Type B pancreatic cell (in vitro differentiated cells): ENCODE measurements at places on chromosomes 1 and 21.

- no peak for DNase-seq
Measured at GRCh38 chr21:28272272-28272992, 720.2 kb downstream of the LTN1 start.

GRCh38 chr1:183374825-183375224 lies 43.4 kb downstream of the NMNAT2 start:
- DNase-seq: no peak

GRCh38 chr21:43467785-43468184 lies 40.9 kb upstream of the SIK1 start:
- no peak for DNase-seq

DNA sequence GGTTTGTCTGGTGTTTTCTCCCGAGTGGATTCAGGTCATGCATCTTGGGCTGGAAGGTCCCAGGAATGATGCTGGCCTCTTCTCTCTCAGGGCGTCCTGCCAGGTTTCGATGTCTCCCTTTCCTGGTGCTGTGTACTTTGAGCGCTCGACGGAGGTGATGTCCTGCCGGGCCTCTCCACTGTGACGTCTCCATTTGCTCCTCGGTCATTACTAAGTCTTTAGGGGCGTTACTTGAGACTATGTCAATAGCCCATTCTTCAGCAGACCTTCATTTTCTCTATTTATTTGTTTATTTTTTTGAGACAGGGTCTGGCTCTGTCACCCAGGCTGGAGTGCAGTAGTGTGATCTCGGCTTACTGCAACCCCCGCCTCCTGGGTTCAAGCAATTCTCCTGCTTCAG lies 37.2 kb upstream of the TNFRSF1B start:
- DNase-seq: no peak

DNA sequence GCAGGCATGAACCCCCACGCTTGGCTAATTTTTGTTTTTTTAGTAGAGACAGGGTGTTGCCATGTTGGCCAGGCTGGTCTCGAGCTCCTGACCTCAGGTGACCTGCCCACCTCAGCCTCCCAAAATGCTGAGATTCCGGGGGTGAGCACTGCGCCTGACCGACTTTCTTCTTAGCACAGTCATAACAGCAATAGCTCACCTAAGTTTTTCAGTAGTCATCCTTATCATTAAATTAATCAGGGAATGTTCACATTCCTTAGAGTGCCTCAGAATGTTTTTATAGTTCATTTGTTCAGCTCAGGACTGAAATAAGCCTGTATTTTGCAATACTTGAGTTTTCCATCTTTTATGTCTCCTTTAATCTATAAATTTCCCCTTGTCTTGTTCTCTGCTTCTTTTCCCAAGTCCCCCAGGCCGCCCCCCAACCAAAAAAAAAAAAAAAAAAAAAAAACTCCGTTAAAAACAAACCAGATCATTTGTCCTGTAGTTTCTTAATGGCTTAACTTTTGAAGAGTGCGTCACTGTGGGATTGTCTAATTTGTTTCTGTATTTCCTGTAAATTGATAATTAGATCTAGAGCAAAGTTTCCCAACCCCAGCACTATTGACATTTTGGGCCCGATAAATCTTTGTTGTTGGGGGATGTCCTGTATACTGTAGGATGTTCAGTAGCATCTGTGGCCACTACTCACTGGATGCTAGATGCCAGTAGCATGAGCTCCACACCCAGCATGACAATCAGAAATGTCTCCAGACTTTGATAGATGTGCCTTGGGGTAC lies 120.7 kb downstream of the ITSN1 start:
- no peak for DNase-seq

DNA sequence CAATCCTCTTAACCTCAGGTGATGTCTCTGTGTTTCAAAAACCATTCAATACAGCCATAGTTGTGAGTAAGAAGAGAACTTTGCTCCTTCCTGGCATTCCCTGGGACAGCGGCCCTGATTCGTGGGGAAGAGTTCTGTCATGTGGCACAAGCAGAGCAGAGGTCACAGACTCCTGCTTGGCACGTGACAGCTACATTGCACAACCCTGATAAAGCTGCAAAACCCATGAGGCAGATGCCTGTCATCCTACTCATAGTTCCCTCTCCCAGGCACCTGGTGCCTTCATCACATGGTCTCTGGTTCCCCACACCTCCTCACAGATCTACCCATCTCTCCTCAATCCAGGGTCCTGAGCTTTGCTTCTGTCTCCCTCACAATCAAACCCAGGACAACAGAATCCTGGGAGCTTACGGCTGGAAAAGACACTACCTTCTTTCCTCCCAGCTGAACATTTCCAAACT lies 70.8 kb downstream of the PLPP3 start:
- no peak for DNase-seq

- DNase-seq: no peak
Measured at GRCh38 chr1:1628754-1629429, 3.1 kb upstream of the MMP23B start.

DNA sequence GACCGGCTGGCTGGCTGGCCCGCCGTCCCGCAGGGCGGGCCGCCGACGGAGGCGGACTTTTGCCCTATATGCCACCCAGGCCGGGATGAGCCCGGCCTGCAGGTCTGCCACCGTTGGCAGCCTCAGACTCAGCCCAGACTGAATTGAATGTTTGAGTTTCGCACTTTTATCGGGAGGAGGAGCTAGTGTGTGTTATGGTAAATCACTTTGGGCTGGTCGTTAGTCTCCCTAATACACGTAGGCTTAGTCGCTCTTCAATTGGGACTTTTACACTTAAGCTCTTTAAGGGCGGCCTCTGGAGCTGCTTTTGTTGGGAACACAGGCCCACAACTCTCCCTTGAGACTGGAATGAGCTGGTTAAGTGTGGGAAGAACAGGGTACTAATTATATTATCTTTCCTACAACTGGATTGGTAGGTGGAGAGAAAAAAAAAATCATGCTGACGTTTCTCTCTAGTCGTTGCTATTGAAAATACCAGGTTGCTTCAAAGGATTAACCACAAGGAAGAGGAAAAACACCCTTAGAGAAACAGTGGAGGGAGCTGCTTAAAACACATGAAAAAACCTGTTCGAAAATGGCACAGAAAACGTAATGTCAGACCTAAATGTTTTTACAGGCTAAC lies 1.4 kb upstream of the IRF2BP2 start:
- no peak for DNase-seq
